ENCODE measurements at places on chromosomes 11 and 22. TPM values are rescaled to one million over a fixed set of nuclear protein-coding genes. Genes with fewer than 3 reads are reported as not detected.

Gene OR5P2
- not detected for total RNA-seq

Gene MS4A14
- total RNA-seq = not detected

Gene STK33
- 0.52 TPM for total RNA-seq

Gene ARHGAP20
- total RNA-seq = not detected

Gene ART5
- not detected for total RNA-seq

Gene OR51F2
- not detected for total RNA-seq

Gene OR4A16
- not detected for total RNA-seq

Gene YPEL4
- total RNA-seq = 0.48 TPM

Gene EPS8L2
- 12.3 TPM for total RNA-seq
